Activated T-cell treated with anti-CD3 and anti-CD28 coated beads for 4 hours (primary cell): ENCODE measurements at places on chromosomes 3 and 15.

DNA sequence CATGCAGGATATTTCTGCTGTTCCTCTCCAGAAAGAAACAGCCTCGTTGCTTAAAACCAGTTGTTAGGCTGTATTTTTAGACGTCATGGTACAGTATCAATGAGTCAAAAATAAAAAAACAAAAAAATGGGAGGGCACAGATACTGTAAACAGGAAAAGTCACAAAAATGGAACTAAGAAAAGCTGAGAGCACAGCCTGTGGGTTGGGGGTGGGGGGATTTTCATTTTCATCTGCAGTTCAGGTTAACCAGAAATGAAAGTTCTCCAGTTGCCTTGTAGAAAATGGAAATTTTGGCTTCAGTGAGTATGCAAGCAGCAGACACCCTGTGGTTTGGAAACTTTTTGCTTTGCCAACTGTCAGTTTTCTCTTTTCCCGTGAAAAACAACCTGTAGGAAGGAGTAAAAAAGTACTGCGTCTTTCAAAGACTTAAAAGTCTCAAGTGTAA lies 59.0 kb downstream of the FRMD4B start:
- peak; percentile 36 for DNase-seq

DNA sequence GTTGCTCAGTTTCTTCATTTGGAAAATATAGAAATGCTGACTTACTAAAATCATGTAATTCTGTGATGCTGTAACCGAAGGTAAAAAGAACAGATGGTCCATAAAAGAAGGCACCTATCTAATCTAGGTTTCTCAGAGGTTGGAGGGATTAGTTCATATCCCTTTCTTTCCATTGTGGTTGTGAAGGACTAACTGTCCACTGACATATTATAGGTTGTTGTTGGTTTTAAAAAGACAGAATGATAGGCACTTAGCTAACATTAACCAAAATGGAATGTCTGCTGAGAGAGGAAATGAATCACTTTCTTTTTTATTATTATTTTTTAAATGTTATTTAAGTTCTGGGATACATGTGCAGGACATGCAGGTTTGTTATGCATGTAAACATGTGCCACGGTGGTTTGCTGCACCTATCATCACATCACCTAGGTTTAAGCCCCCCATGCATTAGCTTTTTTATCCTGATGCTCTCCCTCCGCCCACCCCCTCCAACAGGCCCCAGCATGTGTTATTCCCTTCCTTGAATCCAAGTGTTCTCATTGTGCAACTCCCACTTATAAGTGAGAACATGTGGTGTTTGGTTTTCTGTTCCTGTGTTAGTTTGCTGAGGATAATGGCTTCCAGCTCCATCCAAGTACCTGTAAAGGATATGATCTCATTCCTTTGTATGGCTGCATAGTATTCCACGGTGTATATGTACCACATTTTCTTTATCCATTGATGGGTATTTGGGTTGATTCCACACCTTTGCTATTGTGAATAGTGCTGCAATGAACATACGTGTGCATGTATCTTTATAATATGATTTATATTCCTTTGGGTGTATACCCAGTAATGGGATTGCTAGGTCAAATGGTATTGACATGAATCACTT lies 45.8 kb downstream of the ALDH1A2 start:
- DNase-seq: no peak

- DNase-seq: peak; percentile 2
Observed at GRCh38 chr15:66472176-66472999, 25.2 kb downstream of the SNAPC5 start.

DNA sequence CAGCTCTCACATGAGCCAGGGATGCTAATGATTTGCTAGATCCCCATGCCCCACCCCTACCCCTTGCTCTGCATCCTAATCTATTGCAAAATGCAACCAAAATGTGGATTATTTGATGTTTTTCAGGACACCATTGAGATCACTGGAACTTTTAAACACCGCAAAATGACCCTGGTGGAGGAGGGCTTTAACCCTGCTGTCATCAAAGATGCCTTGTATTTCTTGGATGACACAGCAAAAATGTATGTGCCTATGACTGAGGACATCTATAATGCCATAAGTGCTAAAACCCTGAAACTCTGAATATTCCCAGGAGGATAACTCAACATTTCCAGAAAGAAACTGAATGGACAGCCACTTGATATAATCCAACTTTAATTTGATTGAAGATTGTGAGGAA lies 29.7 kb downstream of the HDC start:
- no peak for DNase-seq

GRCh38 chr3:141063831-141064230 lies 12.7 kb downstream of the SPSB4 start:
- no peak for DNase-seq

GRCh38 chr15:68204776-68205557 lies at the start of gene CALML4:
Gene CALML4, minus strand, starts transcription at chr15:68205332. Its CDS starts 85 bp downstream, at chr15:68205247.
- DNase-seq: no peak

DNA sequence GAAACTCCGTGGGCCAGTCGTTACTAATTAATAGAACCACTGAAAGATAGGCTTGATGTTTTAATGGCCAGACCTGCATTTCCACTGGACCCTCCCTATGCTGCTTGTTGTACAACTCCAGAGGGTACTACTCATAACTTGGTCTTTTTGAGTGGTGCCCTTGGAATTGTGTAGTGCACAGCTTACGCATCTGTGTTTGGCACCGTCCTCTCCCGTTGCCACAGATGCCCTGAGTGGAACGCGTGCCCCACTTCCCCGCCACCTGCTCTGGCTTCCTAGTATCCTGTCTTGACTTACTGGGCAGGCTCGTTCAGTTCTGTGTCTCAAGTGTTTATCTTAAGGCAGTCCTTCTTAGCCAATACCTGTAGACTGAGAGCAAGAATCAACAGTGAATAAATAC lies 78.7 kb downstream of the USP13 start:
- no peak for DNase-seq
